CD4-positive, alpha-beta T cell treated with Interferon alpha-2 for 1 hour (primary cell): ENCODE measurements at places on chromosomes 13 and 19.

GRCh38 chr19:54388802-54389139 is 24.0 kb upstream of the LAIR1 start:
- DNase-seq = no peak

GRCh38 chr13:86591862-86592261 is 792.6 kb upstream of the SLITRK6 start:
- no peak for DNase-seq

DNA sequence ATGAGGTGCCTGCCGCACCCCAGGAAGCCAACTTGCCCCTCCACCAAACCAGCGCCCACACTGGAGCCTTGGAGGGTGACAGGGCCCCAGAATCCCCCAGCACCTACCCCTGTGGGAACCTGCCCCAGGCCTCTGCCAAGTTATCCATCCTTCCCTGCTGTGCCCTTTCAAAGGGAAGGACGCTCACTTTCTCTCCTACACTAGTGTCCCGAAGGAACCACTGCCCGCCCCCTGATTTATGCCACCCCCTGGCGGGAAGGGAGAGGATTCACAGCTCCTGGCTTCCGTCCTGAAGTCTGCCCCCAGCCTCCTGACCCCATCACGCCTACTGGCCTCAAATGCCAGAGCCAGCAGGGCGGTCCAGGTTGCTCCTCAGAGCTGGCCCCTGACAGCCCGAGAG is 1.4 kb downstream of the EVI5L start:
- DNase-seq = no peak

- DNase-seq = no peak
Observed at GRCh38 chr13:102751886-102752285, 21.7 kb downstream of the TEX30 start.

DNA sequence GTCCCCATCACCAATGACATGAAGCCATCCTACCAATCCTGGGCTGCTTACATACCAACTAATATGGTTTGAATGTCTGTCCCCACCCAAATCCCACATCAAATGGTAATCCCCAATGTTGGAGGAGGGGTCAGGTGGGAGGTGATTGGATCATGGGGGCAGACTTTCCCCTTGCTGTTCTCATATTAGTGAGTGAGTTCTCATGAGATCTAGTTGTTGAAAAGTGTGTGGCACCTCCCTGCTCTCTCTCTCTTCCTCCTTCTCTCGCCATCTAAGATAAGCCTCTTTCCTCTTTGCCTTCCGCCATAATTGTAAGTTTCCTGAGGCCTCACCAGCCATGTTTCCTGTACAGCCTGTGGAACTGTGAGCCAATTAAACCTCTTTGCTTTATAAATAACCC is 53.6 kb upstream of the FAM124A start:
- DNase-seq = no peak

DNA sequence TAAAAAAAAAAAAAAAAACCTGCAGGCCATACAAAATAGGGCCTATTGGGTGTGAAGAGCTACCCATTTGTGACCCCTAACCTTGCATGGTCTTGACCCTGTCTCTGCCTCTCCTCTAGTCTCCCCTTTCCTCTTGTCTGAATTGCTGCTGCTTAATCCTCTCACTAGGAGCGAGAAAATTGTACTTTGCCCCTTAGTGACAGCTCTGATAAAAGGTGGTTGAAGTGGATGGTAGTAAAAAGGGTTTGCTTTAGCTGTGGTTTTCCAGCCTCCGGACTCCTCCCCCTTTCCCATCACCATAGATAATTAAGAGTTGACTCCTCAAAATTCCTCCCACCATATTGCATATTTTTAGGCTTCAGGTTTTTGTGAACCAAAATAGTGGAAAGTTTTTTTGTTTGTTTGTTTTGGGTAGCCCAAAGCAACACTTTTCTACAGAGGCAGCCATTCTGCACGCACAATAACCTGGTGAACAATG is 23.5 kb downstream of the ACTN4 start:
- DNase-seq = no peak

GRCh38 chr19:32540621-32541020 is 40.4 kb upstream of the PDCD5 start:
- DNase-seq = no peak

DNA sequence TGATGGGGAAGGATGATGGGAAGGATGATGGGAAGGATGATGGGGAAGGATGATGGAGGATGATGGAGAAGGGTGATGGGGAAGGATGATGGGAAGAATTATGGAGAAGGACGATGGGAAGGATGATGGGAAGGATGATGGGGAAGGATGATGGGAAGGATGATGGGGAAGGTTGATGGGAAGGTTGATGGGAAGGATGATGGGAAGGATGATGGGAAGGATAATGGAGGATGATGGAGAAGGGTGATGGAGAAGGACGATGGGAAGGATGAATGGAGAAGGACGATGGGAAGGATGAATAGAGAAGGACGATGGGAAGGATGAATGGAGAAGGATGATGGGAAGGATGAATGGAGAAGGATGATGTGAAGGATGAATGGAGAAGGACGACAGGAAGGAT is 13.5 kb downstream of the C2CD4C start:
- no peak for DNase-seq

DNA sequence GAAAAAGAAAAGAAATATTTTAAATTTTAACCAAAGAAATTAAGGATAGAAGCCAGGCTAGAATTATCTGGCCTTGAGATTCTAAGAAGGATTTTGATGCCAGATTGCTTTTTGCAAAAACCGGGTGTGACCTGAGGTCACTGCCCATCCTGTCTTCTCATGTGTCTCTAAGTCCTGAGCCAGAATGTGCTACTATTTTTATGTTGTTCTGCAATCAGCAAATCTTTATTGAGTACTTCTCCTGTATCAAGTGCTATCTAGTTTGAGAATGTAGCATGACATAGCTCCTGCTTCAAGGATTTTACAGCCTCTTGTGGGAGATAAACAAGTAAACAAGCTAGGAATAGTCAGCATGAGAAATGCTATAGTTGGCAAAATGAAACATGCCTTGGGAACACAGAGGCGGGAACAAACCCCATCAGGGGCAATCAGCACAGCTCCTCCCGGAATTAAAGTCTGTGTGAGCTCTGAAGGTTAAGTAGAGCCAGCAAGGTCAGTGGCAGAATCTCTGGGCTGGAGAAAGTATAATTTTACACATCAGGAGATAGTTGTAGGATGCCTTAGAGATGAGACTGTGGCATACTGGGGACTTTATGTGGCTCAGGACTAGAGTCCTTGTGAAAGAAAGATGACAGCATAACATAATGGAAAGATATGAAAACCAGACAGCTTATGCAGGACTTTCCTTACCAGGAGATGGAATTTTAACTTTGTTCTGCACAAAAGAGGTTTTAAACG is 899.5 kb upstream of the SLC10A2 start:
- DNase-seq = no peak

GRCh38 chr19:39936622-39937021 is 2.2 kb upstream of the FCGBP start:
- DNase-seq = no peak
